ENCODE measurements at places on chromosomes 1 and 21.
A peak's percentile ranks its signal among the peaks of the same experiment; 100 is the strongest.

GRCh38 chr1:219985169-219985568 is 56.8 kb upstream of the SLC30A10 start:
- DNase-seq, result no peak

DNA sequence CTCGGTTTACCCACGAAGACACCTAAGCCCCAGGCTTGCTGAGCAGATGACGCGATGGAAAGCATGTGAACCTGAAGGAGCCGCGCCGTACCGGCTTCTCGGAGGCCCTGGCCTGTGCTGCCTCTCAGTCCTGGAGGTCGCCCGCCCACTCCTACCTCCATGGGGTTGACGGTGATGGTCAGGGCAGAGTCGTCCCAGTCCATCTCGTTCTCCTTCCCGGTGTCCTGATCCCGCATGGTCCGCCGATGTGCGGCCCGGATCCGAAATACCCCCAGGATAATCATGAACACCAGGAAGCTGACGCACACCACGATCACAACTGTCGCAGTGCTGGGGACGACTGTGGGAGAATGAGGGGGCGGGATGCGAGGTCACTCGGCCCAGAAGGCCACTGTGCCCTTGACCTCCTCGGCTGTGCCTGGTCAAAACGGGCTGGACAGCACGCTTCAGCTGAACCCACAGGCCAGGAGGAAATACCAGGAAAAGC is 79.6 kb downstream of the PIK3CD start:
- no peak for DNase-seq

- peak; percentile 50 for DNase-seq
These were observed 138.1 kb upstream of the HMCN1 start for GRCh38 chr1:185595835-185596667.

- no peak for DNase-seq
These were observed 32.5 kb upstream of the BCL10 start for GRCh38 chr1:85308833-85309350.

- no peak for DNase-seq
These were observed 359.7 kb downstream of the SRGAP2C start for GRCh38 chr1:121544500-121544899.

DNA sequence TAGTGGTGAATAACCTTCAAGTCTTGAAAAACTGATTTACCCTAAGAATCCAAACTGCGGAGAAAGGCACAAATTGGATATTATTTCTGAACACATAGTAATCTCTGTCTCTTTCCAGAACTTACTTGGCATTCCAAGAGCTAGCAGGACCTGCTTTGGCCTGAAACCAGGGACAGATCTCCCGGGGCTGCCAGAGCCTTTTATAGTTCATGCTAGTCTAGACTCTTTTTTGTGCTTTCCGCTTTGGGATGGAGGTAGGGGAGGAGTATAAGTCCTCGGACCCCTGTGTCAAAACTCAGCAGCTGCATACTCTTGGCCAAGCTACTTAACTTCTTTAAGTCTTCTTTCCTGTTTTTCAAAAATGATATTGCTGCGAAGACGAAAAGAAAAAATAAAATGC is 3.8 kb upstream of the RYR2 start:
- no peak for DNase-seq

GRCh38 chr1:94739521-94740061 is 80.6 kb upstream of the SLC44A3 start:
- DNase-seq, result peak; percentile 87

GRCh38 chr21:37704751-37705150 is 211.5 kb downstream of the KCNJ6 start:
- DNase-seq, result no peak

- no peak for DNase-seq
These were observed 8.0 kb upstream of the WNT4 start for GRCh38 chr1:22150923-22151322.

DNA sequence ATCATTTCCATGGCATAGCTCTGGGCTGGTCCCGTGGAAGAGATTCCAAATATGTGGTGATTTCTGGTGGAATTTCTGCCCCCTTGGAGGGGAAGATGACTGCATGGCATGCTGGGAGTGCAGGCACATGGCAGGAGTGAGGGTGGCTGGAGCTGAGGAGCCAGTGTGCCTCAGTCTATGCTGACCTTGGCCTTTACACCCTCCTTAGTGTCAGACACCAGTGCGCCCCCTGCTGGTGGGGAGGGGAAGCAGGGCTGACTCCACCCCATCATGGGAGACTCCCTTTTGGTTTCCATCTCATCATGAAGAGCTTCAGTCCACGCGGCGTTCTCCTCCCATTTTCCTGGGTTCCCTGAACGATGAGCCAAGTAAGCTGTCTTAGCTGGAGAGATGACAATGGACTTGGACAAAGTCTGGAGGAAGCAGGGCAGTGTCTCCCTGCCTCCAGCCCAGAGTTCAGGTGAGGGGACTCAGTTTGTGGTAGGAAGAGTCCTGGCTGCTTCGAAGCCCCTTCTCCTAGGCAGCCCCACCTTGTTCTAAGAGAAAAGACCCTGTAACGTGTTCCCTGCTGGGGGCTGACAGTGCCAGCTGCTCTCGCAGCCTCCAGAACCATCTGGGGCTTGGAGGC is 10.3 kb downstream of the ALX3 start:
- DNase-seq, result no peak

GRCh38 chr21:45894906-45895777 is 86.4 kb upstream of the COL6A1 start:
- DNase-seq, result no peak

GRCh38 chr1:30232288-30232899 is 491.0 kb downstream of the MATN1 start:
- DNase-seq, result no peak

DNA sequence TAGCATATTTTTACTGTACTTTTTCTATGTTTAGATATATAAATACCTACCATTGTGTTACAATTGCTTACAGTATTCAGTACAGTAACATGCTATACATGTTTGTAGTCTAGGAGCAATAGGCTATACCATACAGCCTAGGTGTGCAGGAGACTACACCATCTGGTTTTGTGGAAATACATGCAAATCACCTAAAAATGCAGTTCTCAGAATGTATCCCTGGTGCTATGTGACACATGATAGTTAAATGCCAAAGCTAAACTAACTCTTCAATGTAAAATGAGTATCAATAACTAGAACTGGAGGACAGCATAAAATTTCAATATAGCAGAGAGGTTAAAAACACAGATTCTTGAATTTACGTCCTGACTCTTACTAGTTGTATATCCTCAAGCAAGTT is 14.8 kb downstream of the NUCKS1 start:
- DNase-seq, result no peak

DNA sequence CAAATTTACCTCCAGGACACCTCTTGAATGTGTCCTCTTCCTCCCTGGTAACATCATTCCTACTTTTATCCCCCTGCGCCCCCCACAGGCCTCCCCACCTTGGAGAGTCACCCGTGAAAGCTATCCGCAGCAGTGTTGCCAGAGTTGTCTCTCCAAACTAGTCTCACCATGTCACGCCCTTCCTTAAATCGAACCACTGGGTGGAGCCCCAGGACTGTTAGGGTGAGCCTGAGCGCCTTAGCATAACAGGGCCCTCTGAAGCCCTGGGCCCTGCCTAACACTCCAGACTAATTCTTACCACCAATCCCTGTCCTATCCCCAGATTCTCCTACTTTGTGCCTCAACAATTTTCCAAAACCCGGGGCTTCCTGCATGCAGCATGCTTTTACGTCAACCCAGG is 35.0 kb downstream of the HSD3B2 start:
- DNase-seq, result no peak

GRCh38 chr1:37865348-37866120 is 6.1 kb upstream of the MTF1 start:
- peak; percentile 31 for DNase-seq

DNA sequence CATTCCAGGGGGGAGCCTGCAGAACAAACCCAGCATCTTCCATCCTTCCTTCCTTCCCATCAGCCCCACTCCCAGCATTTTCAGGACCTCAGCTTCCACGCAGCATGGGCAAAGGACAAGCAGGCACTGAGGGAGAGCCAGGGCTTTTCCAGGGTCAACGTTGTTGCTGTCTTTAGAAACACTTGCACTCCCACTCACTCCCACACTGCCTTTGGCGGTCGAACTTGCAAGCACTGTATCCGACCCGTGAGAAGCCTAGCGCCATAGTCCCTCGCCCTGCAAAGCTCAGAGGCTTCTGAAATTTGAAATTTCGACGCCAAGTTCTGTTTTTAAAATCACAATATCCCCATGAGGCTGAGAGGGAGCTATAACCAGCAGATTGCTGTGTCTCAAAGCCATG is 47.4 kb downstream of the KCNAB2 start:
- no peak for DNase-seq

DNA sequence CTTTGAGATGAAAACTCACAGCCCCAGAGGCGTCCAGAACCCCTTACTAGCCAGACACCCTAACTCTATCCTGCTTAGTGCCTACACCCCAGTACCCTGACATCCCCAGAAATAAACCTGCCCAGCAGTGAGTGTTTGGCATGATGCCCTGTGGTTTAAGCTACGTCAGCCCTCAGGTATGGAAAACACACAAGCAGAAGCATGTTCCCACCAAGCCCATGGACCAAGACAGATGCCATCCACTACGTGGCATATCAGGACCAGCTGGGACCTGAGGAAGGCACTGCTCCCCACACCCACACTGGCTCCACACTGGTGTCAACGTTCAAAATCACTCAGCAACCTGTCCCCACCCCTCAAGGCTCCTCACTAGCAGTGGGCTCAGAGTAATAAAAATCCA is 116.4 kb downstream of the SYT2 start:
- DNase-seq, result peak; percentile 48

DNA sequence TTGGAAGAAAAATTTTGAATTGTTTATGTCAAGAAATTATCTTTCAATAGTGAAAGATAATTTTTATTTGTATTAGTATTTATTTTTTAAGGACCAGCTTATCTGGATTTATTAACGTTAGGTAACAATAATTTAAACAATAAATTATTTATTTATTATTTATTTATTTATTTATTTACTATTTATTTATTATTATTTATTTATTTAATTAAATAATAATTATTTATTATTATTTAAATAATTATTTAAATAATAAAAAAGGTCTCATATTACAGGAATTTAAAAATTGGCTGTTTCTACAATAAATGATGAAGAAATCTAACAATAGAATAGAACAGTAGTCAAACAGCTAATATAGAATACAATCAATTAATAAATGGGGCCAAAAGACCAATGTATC is 618.7 kb upstream of the BRINP3 start:
- DNase-seq, result no peak

DNA sequence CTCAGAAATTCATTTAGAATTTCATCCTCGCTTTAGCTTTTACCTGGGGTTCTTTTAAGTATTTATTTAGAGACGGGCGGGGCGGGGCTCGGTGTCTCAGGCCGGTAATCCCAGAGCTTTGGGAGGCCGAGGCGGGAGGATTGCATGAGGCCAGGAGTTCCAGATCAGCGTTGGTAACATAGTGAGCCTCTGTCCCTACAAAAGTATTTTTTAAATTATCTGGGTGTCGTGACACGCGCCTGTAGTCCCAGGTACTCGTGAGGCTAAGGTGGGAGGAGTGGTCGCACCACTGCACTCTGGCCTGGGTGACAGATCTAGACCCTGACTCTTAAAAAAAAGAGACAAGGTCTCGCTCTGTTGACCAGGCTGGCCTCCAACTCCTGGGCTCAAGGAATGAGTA is 942 bp upstream of the RSBN1 start:
- DNase-seq, result no peak

- no peak for DNase-seq
These were observed 7.7 kb downstream of the IFNLR1 start for GRCh38 chr1:24179251-24179840.

DNA sequence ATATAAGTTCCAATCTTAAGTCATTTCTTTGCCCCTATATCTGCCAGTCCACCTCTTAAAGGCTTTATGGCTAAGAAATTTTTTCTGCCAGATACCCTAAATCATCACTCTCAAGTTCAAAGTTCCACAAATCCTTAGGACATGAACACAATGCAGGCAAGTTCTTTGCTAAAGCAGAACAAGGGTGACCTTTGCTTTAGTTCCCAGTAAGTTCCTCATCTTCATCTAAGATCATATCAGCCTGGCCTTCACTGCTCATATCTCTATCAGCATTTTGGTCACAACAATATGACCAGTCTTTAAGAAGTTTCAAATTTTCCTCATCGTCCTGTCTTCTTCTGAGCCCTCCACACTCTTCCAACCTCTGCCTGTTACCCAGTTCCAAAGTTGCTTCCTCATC is 402.2 kb upstream of the RUNX1 start:
- no peak for DNase-seq

GRCh38 chr1:68185743-68186142 is 46.6 kb downstream of the WLS start:
- no peak for DNase-seq

- DNase-seq, result peak; percentile 58
These were observed 98.8 kb downstream of the SDCCAG8 start for GRCh38 chr1:243354511-243355153.

- DNase-seq, result no peak
These were observed 31.9 kb upstream of the DENND1B start for GRCh38 chr1:197807216-197807615.

DNA sequence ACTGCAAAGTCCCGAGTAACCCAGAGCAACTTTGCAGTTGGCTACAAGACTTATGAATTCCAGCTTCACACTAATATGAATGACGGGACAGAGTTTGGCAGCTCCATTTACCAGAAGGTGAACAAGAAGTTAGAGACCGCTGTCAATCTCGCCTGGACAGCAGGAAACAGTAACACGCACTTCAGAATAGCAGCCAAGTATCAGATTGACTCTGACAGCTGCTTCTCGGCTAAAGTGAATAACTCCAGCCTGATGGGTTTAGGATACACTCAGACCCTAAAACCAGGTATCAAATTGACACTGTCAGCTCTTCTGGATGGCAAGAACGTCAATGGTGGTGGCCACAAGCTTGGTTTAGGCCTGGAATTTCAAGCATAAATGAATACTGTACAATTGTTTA is 66.8 kb downstream of the ACBD6 start:
- DNase-seq, result no peak

- DNase-seq, result no peak
These were observed 21.1 kb upstream of the SLC45A3 start for GRCh38 chr1:205701420-205701819.

GRCh38 chr21:14911351-14911750 is 153.4 kb downstream of the NRIP1 start:
- no peak for DNase-seq

- DNase-seq, result no peak
These were observed 24.4 kb downstream of the DUSP10 start for GRCh38 chr1:221717485-221717853.

DNA sequence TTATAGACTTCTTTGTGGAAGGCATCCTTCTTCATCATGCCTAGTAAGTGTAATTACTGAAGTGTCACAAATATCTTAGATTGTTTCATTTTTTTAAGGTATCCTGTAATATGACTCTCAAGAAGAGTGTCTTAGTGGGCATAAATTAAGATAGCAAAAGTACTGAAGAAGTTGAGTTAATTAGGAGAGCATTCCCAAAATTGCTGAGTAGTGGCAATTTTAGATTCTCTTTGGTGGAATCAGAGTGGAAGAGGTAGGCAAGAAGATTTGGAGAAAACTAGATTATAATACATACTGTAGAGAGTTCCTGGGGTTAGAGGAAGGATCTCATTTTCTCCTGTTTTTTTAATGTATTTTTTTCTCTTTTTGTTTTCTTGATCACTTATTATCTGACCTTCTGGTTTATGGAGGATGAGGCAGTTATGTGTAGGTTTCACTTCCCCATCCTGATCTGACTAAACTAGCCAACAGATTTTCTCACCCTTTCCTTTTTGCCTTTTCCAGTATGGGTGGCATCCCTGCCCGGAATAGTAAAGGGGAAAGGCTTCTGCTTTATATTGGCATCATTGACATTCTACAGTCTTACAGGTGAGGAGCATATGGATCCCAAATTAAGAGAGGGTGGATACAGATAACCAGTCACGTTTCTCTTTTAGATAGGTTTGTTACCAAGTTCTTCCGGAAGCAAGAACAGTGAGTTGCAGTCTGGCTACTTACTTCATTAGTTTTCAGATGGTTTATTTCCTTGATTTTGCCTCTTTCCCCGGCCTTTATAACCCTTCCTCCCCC is 16.7 kb upstream of the PSMD4 start:
- DNase-seq, result no peak
